ENCODE measurements at places on chromosomes 2 and 18.

GRCh38 chr18:49446481-49446880 lies 14.0 kb downstream of the DYM start:
- DNase-seq = no peak

- DNase-seq = no peak
Measured at GRCh38 chr2:57884281-57884680, 162.3 kb upstream of the VRK2 start.

- DNase-seq = no peak
Measured at GRCh38 chr2:184419744-184420143, 178.6 kb upstream of the ZNF804A start.

GRCh38 chr2:61670591-61671501 lies 132.7 kb upstream of the XPO1 start:
- DNase-seq = peak; percentile 88

GRCh38 chr18:2891526-2892431 lies 45.0 kb downstream of the EMILIN2 start:
- DNase-seq = no peak

- DNase-seq = no peak
Measured at GRCh38 chr18:49744376-49745008, 68.8 kb downstream of the ACAA2 start.

- no peak for DNase-seq
Measured at GRCh38 chr2:217616936-217617335, 385.9 kb downstream of the TNS1 start.

- DNase-seq = no peak
Measured at GRCh38 chr2:106197878-106198277, 3.8 kb upstream of the UXS1 start.

GRCh38 chr2:186887107-186888090 lies 38.4 kb upstream of the ZSWIM2 start:
- no peak for DNase-seq

- no peak for DNase-seq
Measured at GRCh38 chr2:15278296-15278695, 282.8 kb downstream of the NBAS start.

GRCh38 chr2:163604941-163605555 lies 130.8 kb downstream of the FIGN start:
- no peak for DNase-seq

GRCh38 chr2:188903740-188904139 lies 70.4 kb upstream of the COL3A1 start:
- DNase-seq = no peak

- DNase-seq = no peak
Measured at GRCh38 chr2:71113843-71114242, 16.2 kb downstream of the MCEE start.

DNA sequence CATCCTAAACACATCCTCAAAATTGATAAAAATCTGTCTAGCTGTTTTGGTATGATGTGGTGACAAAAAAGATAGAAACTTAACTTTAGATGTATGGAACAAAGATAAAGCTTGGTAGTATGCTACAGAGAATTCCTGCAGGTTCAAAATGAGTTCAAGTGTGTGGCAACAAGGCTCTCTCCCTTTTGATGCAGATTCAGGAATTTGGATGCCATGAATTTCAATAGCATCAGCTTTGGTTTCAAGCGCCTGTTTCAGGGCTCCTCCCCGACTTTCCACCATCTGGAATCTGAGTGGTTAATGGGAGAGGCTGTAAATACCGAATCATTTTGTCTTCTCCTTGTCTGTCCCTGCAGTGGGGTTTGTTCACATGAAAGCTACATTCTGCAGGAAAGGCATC lies 180.6 kb downstream of the MTX2 start:
- no peak for DNase-seq

DNA sequence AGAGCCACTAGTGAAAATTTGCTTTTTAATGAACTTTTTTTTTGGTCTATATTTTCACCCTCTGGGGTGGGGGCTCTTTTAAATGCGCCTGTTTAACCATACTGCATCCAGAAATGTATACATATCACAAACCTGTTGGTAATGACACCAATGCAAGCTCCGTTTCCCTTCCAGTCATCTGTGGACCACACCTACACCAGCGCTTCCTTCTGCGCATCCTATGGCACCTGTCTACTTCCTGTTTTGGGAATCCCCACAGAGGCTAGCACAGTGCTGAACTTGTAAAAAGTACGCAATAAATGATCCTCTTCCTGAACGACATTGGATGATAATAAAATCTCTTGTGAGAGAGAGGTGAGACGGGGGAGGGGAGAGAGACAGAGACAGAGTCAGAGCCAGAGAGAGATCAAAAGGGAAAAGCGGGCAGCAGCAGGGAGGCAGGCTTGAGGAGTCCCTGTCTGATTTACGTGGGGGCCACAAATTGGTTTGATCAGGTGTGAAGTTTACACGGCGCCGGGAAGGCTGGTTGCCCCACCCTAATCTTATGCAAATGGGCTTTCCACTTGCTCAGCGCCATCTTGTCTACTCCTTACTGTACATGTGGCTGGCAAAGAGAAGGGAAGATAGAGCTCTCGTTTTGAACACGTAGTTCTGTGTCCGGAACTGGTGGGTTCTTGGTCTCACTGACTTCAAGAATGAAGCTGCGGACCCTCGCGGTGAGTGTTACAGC lies 38.1 kb upstream of the SLC38A11 start:
- DNase-seq = no peak

DNA sequence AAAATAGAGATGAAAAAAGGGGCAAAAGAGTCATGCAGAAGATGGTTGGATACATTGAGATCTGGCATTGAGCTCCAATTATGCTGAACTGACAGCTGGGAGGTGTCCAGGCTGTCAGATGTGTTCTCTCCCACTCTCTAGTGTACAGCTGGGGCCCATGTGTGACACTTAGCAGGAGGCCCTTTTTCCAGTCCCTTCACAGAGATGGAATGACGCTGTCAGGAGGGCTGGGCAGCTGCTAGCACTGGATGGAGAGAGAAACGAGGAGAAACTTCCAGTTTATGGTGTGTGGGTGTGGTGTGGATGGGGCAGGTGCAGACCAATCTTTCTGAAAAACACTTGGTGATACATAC lies 437.7 kb upstream of the HS6ST1 start:
- DNase-seq = no peak

DNA sequence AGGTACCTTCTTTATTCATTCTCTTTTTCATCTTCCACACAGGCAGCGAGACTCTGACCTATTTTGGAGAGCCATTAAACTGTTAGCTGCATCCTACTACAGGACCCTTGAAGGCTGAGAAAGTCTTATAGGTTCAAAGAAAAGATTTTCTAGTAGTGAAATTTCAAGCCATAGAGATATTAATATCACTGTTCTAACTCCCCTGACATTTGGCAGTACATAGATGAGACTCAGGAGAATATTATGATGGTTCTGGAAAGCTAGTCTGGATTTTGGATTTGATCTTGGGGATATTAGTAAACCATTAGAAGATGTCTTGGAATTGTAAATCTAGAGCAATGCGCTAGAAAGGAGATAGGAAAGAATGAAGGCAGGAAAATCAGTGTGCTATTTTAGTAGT lies 1.3 kb upstream of the ITPRID2 start:
- no peak for DNase-seq

GRCh38 chr2:154698296-154698720 lies at the start of gene KCNJ3:
Gene KCNJ3, plus strand, starts transcription at chr2:154698695. Its CDS starts 81 bp downstream, at chr2:154698776.
- DNase-seq = no peak

Measured in MM.1S (cell line).